ENCODE measurements at places on chromosomes 1 and 21. TPM values are rescaled to one million over a fixed set of nuclear protein-coding genes. Genes with fewer than 3 reads are reported as not detected.

The SELP gene
- total RNA-seq = 3.4 TPM

The LCE2C gene
- not detected for total RNA-seq

The STXBP3 gene
- total RNA-seq = 53.4 TPM

The TRABD2B gene
- not detected for total RNA-seq

The FMO4 gene
- 3.4 TPM for total RNA-seq

The SLC45A3 gene
- 2.1 TPM for total RNA-seq

The CIART gene
- 1.5 TPM for total RNA-seq

The LRRC38 gene
- total RNA-seq = not detected

The CTNNBIP1 gene
- 11.1 TPM for total RNA-seq

The TNNI3K gene
- total RNA-seq = 1.2 TPM

The KRTAP11-1 gene
- total RNA-seq = not detected

The MIXL1 gene
- total RNA-seq = not detected

The FCER1G gene
- total RNA-seq = 3.1 TPM

The JAM2 gene
- not detected for total RNA-seq

The EBNA1BP2 gene
- 38.1 TPM for total RNA-seq

The PDE4B gene
- 46.3 TPM for total RNA-seq

The VAV3 gene
- 8.3 TPM for total RNA-seq

- DNase-seq = no peak
- no peak overlapping the region for H3K27ac ChIP-seq
- peaks cover 94% of the 10 kb centered on the region for H3K27me3 ChIP-seq
- H3K36me3 ChIP-seq = no peaks in the 10 kb centered on the region
Observed at GRCh38 chr21:33025106-33025488, 638 bp upstream of the OLIG2 start.

DNA sequence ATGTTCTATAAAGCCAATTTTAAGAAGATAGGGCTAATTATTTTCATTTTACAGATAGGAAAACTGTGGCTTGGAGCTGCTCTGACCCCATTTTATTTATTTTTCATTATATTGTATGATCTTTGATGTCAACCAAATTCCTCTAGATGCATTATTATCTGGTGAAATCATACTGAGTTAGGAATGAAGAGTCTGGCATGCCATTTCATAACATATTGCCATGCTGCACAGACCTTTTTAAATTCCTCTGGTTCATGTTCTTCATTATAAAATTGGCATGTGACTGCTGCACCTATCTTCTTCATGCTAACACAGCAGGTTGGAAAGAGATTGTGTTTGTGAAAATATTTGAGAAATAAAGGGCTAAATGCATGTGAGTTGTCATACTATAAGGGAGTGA lies 12.7 kb downstream of the PRRX1 start:
- H3K4me1 ChIP-seq = no peaks in the 10 kb centered on the region
- H3K36me3 ChIP-seq = no peaks in the 10 kb centered on the region
- DNase-seq = no peak
- no peak overlapping the region for H3K27ac ChIP-seq

DNA sequence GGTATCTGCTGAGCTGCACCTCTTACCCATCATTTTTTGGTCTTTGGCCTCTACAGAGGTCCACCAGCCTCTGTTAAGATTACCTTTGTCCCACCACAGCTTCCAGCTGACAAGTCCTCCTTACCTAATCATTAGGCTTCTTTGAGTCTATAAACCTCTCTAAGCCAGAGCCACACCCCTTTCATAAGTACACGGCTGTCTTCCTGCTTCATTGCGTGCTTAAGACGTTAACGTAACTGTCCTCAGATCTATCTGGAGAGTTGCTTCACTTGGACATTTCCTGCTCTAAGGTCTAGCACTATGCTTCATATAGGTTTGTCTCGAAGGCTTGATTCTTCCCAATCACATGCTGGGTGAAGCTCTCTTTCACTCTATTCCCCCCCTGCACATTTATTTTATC lies 71.0 kb upstream of the CACHD1 start:
- H3K4me3 ChIP-seq = no peak overlapping the region
- DNase-seq = no peak
- no peaks in the 10 kb centered on the region for H3K27me3 ChIP-seq
- no peaks in the 10 kb centered on the region for H3K4me1 ChIP-seq

DNA sequence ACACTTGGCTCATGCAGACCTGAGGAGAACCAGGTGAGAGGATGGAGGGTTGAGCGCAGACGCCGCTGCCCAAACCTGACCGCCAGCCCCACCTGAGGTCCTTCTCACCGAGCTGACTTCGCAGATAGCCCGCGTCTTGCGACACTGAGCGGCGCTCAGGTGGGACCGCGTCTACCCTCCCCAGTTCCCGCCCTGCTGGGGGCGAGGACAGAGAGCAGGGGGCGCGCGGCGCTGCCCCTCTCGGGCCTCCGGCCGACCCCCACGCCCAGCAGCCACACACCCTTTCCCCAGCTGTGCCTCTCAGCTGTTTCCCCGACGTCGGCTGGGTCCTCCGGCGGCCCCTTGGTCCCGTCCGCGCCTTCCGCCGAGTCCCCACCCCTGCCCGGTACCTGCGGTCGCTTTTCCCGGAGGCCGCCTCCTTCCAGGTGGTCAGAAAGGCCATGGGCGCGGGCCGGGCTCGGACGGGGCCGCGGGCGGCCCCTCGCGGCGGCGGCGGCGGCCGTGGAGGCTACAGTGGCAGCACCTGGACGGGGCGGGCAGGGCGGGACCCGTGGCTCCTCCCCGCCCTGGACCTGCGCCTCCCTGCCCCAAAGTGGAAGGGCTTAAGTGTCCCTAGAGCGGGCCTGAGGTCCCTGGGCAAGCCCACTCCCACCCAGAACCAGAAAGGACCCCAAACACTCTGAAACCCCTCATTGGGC lies 14.4 kb upstream of the TTC39A start:
- no peak for DNase-seq
- H3K36me3 ChIP-seq = no peaks in the 10 kb centered on the region
- H3K4me1 ChIP-seq = no peaks in the 10 kb centered on the region
- no peak overlapping the region for H3K4me3 ChIP-seq

GRCh38 chr1:110672001-110672752 lies 2.6 kb downstream of the KCNA3 start:
- H3K27ac ChIP-seq = peak overlapping the region; percentile 96
- H3K4me1 ChIP-seq = peaks cover 9% of the 10 kb centered on the region
- H3K27me3 ChIP-seq = no peaks in the 10 kb centered on the region
- peak overlapping the region; percentile 99 for H3K4me3 ChIP-seq
- DNase-seq = peak; percentile 62

- H3K4me3 ChIP-seq = no peak overlapping the region
- no peaks in the 10 kb centered on the region for H3K36me3 ChIP-seq
- no peak overlapping the region for H3K27ac ChIP-seq
- no peak for DNase-seq
- no peaks in the 10 kb centered on the region for H3K27me3 ChIP-seq
Observed at GRCh38 chr21:30126576-30126975, 40.0 kb downstream of the CLDN17 start.

DNA sequence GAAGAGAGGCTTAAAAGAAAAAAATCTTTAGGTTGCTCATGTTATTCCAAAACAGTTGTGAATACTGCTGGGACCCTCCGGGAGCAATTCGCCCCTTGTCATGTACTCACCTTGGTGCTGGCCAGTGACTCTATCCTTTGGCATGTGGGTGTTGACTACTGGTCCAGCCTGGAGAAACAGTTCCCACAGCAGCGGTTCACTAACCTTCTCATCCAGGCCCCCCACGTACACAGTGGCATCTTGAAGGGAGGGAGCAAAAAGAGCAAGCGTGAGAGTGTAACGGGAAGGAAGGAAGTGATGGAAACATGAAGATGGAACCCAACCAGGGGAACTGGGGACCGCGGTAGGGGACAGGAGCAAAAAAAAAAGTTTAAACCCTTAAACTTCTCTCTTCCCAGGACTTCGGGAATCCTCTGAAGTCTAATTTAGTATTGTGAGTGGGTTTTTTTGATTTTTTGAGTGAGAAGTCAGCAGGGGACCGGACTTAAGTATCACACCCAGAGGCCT lies 494 bp downstream of the SF3B4 start:
- peak overlapping the region; percentile 96 for H3K27ac ChIP-seq
- no peaks in the 10 kb centered on the region for H3K27me3 ChIP-seq
- peaks cover 10% of the 10 kb centered on the region for H3K36me3 ChIP-seq

GRCh38 chr1:174114106-174114505 lies 45.2 kb upstream of the RABGAP1L start:
- H3K36me3 ChIP-seq = no peaks in the 10 kb centered on the region
- H3K27ac ChIP-seq = no peak overlapping the region
- no peak overlapping the region for H3K4me3 ChIP-seq
- no peak for DNase-seq

GRCh38 chr1:189315035-189315901 lies 1162.4 kb downstream of the BRINP3 start:
- no peak overlapping the region for H3K27ac ChIP-seq
- H3K27me3 ChIP-seq = no peaks in the 10 kb centered on the region
- H3K4me3 ChIP-seq = no peak overlapping the region
- no peaks in the 10 kb centered on the region for H3K36me3 ChIP-seq
- DNase-seq = no peak
- H3K4me1 ChIP-seq = no peaks in the 10 kb centered on the region

- H3K4me1 ChIP-seq = no peaks in the 10 kb centered on the region
- no peak overlapping the region for H3K4me3 ChIP-seq
- H3K36me3 ChIP-seq = peaks cover 32% of the 10 kb centered on the region
Observed at GRCh38 chr21:32314806-32315205, 16.2 kb downstream of the MRAP start.

DNA sequence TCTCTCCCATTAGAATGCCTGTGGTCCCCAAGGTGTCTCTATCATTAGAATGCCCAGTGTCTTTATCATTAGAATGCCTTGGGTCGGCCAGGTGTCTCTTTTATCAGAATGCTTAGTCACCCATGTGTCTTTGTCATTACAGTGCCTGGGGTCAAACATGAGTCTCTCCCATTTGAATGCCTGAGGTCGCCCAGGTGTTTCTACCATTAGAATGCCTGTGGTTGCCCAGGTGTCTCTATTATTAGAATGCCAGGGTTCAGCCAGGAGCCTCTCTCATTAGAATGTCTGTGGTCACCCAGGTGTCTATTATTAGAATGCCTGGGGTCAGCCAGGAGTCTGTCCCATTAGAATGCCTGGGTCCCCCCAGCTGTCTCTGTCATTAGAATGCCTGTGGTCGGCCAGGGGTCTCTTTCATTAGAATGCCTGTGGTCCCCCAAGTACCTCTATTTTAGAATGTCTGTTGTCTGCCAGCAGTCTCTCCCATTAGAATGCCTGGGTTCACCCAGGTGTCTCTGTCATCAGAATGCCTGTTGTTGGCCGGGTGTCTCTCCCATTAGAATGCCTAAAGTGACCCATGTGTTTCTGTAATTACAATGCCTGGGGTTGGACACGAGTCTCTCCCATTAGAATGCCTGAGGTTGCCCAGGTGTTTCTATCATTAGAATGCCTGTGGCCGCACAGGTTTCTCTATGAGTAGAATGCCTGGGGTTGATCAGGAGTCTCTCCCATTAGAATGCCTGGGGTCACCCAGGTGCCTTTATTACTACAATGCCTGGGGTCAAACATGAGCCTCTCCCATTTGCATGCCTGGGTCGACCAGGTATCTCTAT lies 57.1 kb downstream of the RNF187 start:
- H3K27me3 ChIP-seq = no peaks in the 10 kb centered on the region
- H3K4me3 ChIP-seq = no peak overlapping the region

DNA sequence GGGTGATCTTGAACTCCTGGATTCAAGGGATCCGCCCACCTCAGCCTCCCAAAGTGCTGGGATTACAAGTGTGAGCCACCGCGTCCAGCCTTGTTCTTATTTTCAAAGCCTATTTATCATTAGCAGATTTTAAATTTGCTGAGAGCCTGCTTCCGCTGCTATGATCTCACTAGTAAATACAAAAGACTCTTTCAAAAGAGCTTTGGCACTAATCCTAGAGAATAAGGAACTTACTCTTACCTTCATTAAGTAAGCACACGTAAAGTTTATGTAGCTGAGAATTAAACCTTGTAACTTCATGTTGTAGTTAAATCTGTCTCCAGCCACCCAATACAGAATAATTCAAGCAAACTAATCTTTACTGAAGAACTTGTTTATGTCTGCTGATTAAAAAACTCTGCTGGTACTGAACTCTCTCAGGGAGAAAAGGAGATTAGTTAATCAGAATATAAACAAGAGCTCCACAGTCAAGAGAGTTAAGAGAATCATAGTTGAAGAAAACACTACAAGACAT lies 72.3 kb downstream of the RUSC1 start:
- peaks cover 5% of the 10 kb centered on the region for H3K36me3 ChIP-seq
- no peak overlapping the region for H3K4me3 ChIP-seq
- H3K27me3 ChIP-seq = no peaks in the 10 kb centered on the region
- H3K4me1 ChIP-seq = no peaks in the 10 kb centered on the region
- no peak overlapping the region for H3K27ac ChIP-seq

- no peak overlapping the region for H3K27ac ChIP-seq
- DNase-seq = no peak
- H3K4me1 ChIP-seq = no peaks in the 10 kb centered on the region
Observed at GRCh38 chr1:203581841-203582240, 44.8 kb upstream of the ATP2B4 start.

DNA sequence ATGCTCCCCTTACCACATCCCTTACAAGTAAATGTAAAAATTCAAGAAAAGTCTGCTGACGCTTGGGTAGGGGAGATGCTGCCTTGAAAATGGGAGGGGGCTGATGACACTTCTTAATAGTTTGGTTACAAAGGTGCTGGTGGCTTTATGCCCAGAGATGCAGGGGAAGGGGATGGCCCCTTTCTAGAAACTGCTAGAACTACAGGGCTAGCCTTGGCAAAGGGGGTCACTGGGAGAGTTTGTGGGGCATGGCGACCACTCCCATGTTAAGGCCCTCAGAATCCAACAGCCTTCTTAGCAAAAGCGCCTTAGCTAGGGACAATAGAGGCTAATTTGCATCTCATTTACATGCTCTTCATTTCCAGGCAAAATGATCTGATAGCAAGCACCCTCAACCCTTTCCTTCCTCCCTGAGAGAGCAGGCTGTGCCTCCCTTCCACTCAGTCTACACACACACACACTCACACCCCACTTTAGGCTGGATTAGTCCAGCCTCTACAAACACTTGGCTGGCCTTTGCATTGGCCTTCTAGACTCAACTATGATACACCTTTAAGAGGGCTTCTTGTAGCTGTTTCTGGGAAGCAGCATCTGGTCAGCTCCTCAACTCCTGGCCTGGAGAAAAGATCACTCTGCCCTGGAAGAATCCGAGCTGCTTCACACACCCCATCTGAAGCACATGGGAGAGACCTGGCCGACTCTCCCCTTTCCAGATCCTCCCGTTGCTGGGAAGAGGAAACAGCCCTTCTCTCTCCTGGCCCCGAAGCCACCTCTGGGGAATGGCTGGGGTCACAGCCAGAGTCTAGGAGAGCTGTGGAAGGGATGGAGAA lies 1.7 kb downstream of the SEMA6C start:
- no peak overlapping the region for H3K27ac ChIP-seq
- H3K36me3 ChIP-seq = no peaks in the 10 kb centered on the region
- no peaks in the 10 kb centered on the region for H3K4me1 ChIP-seq
- peaks cover 11% of the 10 kb centered on the region for H3K27me3 ChIP-seq

Data from T-cell (primary cell).